ENCODE measurements at places on chromosomes 7 and 10.
A peak's percentile ranks its signal among the peaks of the same experiment; 100 is the strongest.

- DNase-seq: peak; percentile 83
These were observed at the start of gene SLC4A2 for GRCh38 chr7:151059367-151060112. Gene SLC4A2, plus strand, starts transcription at chr7:151059589. Its CDS starts 2,399 bp downstream, at chr7:151061988.

- no peak for DNase-seq
These were observed 2.4 kb downstream of the SYPL1 start for GRCh38 chr7:106109521-106110237.

GRCh38 chr10:50216894-50217293 lies 34.4 kb downstream of the ASAH2 start:
- DNase-seq: no peak

- DNase-seq: no peak
These were observed 554.1 kb upstream of the FOXK1 start for GRCh38 chr7:4127909-4128560.

GRCh38 chr7:27103489-27104226 lies 1.2 kb upstream of the HOXA2 start:
- DNase-seq: peak; percentile 72

GRCh38 chr10:75598998-75599397 lies 167.6 kb downstream of the LRMDA start:
- DNase-seq: no peak

GRCh38 chr10:36556468-36556867 lies 568.9 kb upstream of the ANKRD30A start:
- no peak for DNase-seq

- DNase-seq: no peak
These were observed 82.9 kb downstream of the SEMA3D start for GRCh38 chr7:85103962-85104361.

GRCh38 chr10:68156373-68157185 lies 47.3 kb downstream of the MYPN start:
- peak; percentile 73 for DNase-seq

DNA sequence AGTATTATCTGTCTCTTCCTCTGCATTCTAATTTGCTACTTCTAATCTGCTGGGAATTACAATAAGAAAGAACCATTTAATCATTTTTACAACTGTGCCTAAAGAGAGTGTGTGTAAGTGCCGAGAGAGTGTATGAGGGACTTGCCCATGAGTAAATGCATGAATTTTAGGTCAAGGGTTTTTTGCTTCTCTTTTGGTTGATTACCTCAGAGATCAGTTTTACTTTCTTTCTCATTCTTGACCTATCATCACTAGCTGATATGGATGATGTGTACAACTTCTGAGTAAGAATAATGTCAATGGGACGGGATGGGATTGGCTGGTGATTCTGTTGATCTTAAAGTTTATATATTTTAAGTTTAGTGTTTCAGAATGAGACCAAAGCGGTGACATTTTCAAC lies 47.8 kb downstream of the IKZF1 start:
- DNase-seq: no peak

- DNase-seq: no peak
These were observed 97.3 kb downstream of the DNAH11 start for GRCh38 chr7:21640105-21640504.

DNA sequence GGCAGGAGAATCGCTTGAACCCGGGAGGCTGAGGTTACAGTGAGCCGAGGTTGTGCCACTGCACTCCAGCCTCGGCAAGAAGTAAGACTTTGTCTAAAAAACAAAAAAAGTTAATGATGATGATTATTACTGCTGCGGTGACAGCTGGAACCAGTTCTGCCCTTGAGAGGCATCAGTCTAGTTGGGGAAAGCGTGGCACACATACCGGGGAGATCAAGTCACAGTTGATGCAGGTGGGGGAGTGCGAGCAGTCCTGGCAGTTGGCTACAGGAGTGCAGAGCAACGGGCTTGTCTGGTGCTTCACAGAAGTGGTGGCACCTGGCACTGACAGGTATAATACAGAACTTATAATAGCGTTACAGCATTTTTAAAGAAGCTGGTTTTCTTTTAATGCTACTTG lies 173.0 kb downstream of the ARHGAP21 start:
- DNase-seq: no peak

DNA sequence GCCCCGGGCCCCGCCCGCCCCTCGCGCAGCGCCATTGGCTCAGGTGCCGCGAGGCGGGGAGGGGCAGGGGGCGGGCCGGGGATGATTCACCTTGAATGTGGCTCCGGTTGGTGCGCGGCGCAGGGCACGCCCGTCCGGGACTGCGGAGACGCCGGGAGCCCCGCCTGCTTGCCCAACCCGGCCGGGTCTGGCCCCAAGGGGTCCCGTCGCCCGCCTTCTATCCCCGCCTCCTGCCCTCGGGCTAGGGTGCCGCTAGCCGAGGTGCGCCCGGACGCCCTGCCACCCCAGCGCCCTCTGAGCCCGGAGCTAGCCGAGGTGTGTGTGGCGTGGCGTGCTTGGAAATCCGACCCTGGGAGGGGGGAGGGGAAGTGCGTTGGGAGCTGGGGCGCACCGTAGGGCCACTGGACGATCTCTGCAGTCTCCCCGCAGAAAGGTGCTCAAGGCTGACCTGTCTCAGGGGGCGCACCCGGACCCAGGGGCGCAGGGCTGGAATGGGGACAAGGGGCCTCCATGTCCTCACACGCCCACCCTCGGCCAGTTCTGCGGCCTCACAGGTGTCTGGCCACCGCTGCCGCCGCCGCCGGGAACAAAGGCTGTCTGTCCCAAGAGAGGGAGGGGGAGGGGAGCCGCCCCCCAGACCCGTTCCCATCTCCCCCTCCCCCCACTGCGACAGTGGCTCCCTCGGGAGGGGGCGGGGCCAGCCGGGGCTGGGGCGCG lies 168.9 kb downstream of the NRF1 start:
- peak; percentile 91 for DNase-seq
